Adrenal gland (tissue), 19 donors: ENCODE measurements at places on chromosomes 1 and 21. TPM values are rescaled to one million over a fixed set of nuclear protein-coding genes. Genes with fewer than 3 reads are reported as not detected.

CFHR2 gene
- polyA plus RNA-seq: not detected

S100A1 gene
- 10.9 TPM for polyA plus RNA-seq

SGIP1 gene
- 6.3 TPM for polyA plus RNA-seq

TFF3 gene
- polyA plus RNA-seq: 42.3 TPM

HNRNPCL4 gene
- not detected for polyA plus RNA-seq
